Mesendoderm (in vitro differentiated cells): ENCODE measurements at places on chromosomes 6 and 20.

DNA sequence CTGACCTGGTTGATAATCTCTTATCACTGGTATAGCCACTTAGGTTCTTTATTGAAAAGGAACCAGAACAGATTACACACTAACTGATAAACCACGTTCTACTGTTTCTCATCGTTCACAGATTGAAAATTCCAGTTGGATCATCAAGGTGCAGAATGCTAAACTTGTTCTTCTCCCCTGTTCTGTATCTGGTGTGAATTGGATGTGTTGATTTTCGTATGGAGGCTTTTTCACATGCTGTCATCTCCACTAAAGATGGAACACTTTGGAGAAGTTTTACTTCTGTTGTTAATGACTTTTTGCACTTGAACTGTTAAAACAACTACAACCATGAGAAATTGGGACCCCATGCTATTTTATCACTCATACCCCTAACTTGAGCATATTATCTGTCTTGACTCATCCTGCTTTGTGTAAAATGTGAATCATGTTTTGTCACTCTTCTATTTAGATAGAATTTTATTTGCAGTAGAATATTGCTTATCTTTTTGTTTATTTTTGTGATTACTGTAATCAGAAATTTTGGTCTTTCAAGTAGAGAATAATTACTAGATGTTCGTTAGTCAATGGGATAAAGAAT is 17.5 kb downstream of the VAPB start:
- DNase-seq: no peak

DNA sequence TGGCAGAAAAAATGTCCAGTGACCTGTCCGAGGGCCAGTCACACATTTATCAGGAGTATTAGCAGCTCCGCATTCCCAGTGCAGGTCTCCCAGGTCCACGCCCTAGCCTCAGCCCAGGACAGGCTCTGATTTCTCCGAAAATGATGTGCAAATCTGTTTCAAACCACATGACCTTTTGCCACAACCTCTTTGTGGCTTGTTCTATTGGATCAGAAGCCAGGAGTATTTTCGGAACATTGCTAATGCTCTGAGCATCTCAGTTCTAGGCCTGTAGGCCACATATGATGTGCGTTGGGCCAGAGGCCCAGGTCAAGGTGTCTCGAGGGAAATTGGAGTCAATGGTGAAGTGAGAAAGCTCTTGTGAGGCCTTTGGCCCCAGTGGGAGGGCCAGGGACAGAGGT is 40.4 kb downstream of the SNX5 start:
- DNase-seq: no peak

- no peak for DNase-seq
Observed at GRCh38 chr6:98526465-98526864, 307.9 kb upstream of the POU3F2 start.

DNA sequence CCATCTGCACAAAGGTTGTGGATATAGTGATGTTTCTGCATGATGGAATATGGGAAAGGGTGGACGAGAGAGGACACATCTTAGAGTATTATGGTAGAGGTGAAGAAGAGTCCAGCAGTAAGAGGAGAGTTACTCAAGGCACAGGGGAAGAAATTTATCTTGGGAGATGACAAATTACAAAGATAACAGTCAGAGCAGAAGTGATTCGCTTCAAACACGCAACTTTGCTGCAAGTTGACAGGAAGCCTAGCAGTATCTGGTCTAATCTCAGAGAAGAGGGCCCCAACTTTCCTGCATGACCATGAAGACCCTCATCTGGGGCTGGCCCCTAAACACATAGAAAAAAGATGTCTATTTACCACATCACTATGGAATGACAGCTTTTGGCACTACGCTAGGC is 1.2 kb upstream of the CALHM6 start:
- DNase-seq: no peak
